Sigmoid colon (tissue), 7 donors: ENCODE measurements at places on chromosomes 1 and 21. TPM values are rescaled to one million over a fixed set of nuclear protein-coding genes. Genes with fewer than 3 reads are reported as not detected.

Gene CYP4A22
- 1.4 TPM for total RNA-seq

Gene CHIA
- not detected for total RNA-seq

Gene PLCH2
- total RNA-seq = 0.54 TPM

Gene LRRC38
- total RNA-seq = not detected

Gene G0S2
- 23.0 TPM for total RNA-seq

Gene SLC25A34
- 1.7 TPM for total RNA-seq

Gene GBP4
- 3.0 TPM for total RNA-seq

Gene HCRTR1
- total RNA-seq = not detected

Gene RUNX3
- total RNA-seq = 1.2 TPM

Gene OR2T2
- not detected for total RNA-seq
